ENCODE measurements at places on chromosomes 7 and 10.
A peak's percentile ranks its signal among the peaks of the same experiment; 100 is the strongest.

- DNase-seq, result no peak
Measured at GRCh38 chr7:7498856-7499255, 36.8 kb downstream of the COL28A1 start.

GRCh38 chr10:70714245-70714644 lies 41.9 kb downstream of the ADAMTS14 start:
- no peak for DNase-seq

GRCh38 chr10:106557951-106558733 lies 606.4 kb downstream of the SORCS1 start:
- no peak for DNase-seq

DNA sequence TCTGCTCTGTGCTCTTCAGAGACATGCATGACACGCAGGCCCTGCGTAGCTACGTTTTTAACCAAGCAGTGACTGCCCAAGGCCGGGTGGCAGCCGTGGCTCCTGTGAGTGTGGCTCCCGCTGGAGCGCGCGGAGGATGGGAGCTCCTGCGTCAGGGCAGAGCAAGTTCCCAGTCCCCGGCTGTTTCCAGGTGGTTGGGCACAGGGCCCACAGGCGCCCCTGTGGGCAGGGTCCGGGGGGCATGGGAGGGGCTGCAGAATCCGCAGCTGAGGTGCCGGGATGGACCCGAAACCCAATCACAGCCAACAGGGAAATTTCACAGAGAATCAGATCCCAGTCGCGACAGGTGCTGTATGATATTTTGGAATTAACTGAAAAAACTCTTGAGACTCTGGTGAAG lies 9.8 kb downstream of the NKX6-2 start:
- no peak for DNase-seq

GRCh38 chr7:29563590-29564495 lies at the start of gene PRR15:
TSS of gene PRR15 (plus strand) at chr7:29563835. CDS start at chr7:29566330, 2,495 bp downstream.
- no peak for DNase-seq

GRCh38 chr10:110456046-110456445 lies 41.7 kb upstream of the DUSP5 start:
- no peak for DNase-seq

DNA sequence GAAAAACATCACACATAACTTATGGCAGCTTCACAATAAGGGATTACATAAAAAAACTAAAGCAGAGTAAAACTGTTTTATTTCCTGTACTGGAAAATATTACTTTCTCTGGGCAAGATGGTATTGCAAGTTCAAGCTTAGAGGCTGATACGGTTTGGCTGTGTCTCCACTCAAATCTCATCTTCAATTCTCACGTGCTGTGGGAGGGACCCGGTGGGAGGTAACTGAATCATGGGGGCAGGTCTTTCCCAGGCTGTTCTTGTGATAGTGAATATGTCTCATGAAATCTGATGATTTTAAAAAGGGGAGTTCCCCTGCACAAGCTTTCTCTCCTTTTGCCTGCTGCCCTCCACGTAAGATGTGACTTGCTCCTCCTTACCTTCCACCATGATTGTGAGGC lies 5.1 kb upstream of the LRRC27 start:
- peak; percentile 36 for DNase-seq

DNA sequence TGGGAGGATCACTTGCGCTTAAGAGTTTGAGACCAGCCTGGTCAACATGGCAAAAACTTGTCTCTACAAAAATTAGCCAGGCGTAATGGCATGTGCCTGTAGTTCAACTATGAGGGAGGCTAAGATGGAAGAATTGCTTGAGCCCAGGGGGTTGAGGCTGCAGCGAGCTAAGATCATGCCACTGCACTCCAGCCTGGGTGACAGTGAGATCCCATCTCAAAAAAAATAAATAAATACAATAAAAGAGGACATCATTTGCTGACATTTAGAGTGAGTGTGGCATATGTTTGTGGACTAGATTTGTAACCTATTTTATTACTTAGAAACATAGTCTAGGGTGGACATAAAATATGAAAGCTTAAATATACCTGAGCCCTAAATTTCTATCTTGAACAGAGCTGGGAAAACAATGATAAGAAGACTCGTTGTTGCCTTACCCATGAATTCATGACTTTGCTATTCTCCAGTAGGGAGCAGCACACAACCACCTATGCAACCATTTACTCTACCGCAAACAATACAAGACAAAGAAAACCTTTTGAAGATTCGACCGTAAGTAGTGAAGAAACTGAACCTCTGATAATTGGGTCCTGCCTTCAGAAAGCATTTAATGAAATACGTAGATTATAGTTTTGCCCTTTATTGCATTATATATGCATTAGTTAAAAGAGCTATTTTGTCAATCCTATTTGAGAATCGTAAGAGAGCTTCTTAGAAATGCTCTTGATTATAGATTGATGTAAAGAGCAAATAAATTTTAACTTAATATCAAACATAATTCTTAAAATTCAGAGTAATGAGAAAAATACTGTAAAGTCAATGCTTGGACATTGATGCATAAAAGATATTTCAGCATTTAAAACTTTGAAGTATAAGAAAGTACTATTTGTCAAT lies 83.5 kb downstream of the GNAT3 start:
- DNase-seq, result no peak

- DNase-seq, result no peak
Measured at GRCh38 chr10:14595526-14596182, 179.0 kb downstream of the FAM107B start.

DNA sequence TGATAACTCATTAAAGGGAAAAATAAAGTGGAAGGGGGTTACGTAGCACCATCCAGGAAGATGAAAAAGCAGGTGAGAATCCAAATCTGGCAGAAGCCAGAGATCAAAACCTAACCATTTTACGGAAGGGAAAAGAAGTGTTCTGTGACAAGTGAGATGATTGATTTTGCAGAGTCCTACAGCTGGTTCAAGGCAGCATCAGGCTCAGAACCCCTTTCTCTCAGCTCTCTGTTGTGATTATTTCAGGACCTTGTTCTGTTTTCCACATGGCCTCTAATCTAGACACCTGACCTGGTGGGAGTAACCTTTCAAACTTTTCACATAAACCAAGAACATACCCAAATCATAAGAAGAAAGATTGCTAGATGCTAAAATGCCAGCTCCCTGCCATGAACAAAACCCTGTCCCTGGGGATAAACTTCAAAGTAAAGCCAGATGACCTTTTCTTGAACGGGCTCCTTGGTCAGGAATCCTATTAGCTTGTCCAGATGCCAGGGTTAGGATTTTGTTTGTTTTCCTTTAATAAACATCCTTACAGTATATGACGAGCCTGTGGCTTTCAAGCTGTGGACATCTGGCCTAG lies 5.9 kb downstream of the DUSP5 start:
- DNase-seq, result no peak

DNA sequence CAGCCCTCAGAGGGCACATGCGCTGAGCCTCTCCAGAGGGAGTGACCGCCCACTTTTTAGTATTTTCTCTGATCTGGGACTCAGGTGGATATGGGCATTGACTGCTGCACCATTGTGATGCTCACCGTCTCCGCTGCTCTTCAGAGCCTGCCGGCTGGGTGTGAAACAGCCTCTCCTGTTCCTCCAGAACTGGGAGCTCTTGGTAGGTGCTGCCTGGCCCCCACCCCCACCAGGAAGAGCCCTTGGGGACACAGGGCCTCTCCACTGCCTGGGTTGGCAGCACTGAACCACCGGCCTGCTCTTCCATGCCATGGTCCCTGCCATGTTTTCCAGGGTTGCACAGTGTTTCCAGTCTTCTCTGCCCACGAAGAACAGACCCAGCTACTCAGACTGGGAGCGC lies 36.3 kb downstream of the ARHGAP22 start:
- no peak for DNase-seq

DNA sequence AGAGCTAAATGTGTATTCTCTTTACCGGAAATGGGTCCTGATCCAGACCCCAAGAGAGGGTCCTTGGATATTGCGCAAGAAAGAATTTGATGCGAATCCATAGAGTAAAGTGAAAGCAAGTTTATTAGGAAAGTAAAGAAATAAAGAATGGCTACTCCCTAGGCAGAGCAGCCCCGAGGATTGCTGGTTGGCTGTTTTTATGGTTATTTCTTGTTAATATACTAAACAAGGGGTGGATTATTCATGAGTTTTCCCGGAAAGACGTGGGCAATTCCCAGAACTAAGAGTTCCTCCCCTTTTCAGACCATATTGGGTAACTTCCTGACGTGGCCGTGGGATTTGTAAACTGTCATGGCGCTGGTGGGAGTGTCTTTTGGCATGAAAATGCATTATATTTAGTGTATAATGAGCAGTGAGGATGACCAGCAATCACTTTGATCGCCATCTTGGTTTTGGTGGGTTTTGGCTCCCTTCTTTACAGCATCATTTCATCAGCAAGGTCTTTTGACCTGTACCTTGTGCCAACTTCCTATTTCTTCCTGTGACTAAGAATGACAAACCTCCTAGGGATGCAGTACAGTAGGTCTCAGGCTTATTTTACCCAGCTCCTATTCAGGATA lies 60.4 kb downstream of the ARL4A start:
- no peak for DNase-seq

- no peak for DNase-seq
Measured at GRCh38 chr7:130037703-130038102, 13.5 kb downstream of the ZC3HC1 start.

- DNase-seq, result no peak
Measured at GRCh38 chr10:101467286-101467770, 113.4 kb downstream of the BTRC start.

DNA sequence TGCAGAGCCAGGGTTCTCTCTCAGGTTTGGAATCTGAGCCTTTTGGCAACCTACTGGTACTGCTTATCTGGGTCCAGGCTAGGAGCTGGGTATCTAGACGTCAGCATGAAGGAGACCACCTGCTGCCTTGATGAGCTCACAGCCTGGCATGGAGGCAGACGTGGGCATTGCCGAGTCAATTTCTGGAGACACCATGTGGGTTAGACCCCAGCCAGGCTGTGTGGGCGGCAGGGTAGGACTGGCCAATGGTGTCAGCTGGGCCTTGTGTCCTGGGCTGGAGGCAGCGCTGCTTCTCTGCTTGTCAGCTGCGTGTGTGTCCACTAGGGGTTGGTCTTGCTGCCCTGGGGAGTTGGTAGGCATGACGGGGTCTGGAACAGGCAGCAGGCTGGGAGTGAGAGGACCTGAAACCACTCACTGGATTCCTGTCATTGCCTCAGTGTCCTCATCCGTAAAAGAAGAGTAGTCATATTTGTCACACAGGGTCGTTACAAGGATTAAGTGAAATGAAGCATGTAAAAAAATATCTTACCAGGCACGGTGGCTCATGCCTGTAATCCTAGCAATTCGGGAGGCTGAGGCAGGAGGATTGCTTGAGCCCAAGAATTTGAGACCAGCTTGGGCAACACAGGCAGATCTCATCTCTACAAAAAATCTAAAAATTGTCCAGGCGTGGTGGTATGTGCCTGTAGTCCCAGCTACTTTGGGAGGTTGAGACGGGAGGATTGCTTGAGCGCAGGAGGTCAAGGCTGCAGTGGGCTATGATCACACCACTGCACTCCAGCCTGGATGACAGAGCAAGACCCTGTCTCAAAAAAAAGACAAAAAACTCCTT lies 31.7 kb upstream of the ANKRD2 start:
- no peak for DNase-seq

DNA sequence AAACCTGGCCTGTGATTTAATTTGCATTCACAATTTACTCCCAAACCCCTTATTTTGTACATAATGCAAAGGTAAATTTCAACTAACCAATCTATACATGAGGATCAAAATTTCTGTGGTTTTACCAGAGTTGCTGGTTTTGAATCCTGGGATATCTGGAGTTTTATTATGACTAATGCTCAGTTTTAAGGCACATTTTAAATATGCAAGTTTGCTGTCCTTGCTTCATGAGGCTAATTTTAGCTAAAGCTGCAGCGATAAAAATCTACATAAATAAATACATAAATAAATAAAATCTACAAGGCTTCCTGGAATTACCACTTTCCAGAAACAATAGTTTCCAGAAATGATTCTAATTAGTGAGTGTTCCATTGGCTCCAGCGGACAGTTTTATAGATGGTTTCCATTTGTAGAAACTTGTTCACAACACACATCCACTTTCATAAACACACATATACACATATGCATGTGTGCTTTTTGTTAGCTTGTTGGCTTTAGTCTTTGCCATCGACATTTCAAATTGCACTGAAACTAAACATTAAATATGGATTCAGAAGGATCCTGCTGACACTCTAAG lies 339.5 kb upstream of the NRP1 start:
- DNase-seq, result no peak

GRCh38 chr7:131105799-131106680 lies 221.6 kb upstream of the MKLN1 start:
- DNase-seq, result peak; percentile 60

DNA sequence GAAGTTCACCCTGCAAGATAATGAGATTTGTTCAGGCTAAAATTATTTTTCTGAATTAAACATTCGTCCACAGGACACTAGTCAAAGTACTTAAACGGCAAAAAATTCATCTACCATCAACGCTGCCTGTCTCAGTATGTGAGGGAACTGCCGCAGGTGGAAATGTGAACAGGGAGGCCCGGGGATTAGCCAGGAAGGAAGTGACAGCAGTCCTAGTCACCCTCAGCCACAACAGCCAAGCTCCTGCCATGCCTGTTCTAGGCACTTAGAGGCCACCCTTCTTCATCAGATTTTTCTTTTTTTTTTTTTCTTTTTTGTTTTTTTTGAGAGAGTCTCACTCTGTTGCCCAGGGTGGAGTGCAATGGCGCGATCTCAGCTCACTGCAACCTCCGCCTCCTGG lies 9.4 kb downstream of the NUDT5 start:
- DNase-seq, result no peak

DNA sequence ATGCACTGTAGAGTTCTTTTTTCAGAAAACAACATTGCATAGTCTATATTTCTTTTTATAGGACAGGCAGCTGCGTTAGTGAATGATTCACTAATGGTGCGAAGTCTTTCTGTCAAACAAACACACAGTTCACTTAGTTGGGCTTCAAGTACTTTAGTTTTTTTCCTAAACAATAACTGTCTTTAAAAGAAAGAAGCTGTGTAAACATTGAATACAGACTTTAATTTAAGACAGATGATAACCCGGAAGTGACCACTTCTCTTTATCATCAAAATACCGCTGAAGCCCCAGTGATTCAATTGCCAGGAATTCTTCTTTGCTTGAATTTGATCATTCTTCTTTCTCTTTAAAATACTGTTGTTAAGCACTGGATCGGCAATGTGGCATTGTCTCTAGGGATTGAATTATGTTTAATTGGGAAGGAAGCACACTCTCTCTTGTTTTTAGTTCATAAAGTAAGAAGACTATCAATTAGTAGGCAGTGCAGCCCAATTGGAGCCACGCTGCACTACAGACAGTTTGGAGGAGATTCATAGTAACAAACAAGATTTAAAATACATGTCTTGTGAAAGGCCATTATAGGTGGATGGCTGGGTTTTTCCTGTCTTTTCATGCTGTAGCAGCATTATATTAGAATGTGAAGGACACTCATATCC lies 30.4 kb downstream of the CNTNAP2 start:
- no peak for DNase-seq
